Right lobe of liver (tissue), 6 donors: ENCODE measurements at places on chromosomes 12 and 14. TPM values are rescaled to one million over a fixed set of nuclear protein-coding genes. Genes with fewer than 3 reads are reported as not detected.

DNA sequence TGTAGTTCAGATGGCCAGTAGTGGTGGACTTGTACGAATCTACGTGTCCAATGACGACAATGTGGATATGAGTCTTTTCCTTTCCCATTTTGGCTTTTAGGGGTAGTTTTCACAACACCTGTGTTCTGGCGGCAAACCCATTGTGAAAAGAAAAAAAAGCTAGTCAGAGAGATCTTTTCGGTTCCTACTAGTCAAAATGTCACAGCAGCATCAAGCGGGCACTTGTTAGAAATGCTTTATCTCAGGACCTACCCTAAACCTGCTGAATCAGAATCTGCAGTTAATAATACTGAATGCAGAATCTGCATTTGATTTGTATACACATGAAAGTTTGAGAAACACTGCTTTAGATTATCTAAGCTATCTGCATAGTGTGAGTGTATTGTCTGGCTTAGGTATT, 18.3 kb downstream of the AEBP2 start:
- DNase-seq = no peak

GRCh38 chr12:67968725-67969124, 20.5 kb upstream of the IFNG-AS1 start:
- DNase-seq = no peak

ST8SIA1 gene
- total RNA-seq = not detected

GRCh38 chr12:63668028-63668799, at the start of gene DPY19L2:
DPY19L2 (minus strand) TSS chr12:63668493; CDS start chr12:63668393, 100 bp downstream.
- DNase-seq = no peak

DNA sequence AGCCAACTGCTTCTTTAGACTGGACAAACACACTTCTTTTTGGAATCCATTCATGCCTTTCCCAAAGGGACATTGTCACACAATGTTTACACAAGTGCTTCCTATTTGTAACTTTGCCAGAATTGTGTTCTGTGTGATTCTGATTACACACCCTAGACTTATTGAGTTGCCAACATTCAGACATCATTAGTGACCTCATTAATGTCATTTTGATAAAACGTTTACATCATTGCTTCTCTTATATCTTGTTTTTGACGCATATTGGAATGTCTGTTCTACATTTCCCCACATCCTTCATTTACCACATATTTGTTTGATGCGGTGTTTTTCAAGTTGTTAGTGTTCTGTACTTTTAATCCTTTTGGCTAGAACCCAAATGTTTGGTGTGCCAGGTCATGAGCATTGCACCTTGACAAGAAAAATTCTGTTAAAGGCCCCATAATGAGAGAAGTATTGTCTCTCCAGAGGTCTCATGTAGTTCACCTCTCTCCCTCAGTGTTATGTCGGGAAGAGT, 305.5 kb downstream of the AEBP2 start:
- DNase-seq = no peak

DNA sequence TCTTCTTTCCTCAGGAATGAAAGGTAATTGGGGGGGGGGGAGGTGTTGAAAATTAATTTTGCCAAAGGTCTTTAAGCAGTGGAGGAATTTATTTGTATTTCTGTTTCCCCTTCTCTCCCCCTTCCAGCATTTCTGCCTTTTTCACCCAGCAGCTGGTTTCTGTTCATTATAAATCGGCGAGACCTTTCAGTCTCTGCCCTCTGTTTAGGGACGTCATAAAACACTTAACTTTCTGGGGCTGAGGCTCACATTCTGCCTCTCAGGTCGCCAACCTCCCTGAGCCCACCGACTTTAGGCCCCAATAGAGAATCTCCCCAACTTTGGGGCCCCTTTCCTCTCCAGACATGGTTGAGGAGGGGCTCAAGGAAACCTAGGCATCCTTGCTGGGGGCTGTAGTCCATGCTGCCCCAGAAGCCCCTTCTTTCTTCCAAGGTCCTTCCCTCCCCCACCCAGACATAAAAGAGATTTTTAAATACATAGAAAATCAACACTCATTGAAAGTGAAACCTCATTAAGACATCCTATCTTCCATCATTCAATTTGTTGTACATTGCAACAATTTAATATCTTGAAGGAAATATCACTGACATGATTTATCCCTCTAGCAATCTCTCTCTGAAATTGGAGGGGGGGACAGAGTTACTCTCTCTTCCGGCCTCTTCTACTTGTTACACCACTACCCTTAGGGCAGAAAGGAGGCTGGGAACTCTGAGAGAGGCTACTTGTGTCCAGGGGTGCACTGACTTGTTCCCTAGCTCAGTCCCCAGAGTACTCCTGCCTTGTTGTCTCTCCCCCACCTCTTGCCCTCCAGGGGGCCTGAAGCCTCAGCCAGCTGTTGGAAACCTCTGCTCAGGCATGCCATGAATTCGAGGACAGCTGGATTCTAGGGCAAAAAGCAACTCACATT, 2.5 kb upstream of the HOXC6 start:
- no peak for DNase-seq

ALDH2 gene
- 328 TPM for total RNA-seq

DNA sequence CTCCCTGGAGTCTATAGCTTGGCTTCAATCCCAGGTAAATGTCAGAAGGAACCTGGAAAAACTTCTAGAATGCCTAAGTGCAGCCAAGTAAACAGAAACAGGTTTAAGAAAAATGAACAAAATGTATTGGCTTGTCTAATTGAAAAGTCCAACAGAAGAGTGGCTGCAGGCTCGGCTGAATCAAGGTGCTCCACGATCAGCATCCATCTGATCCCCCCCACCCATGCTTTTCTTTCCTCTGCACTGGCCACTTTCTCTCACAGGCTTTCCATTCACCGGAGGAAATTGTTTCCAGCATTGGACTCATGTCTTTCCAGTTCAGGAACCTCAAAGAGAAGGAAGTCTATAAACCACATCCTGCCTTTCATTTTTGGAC, 42.0 kb upstream of the C14orf180 start:
- no peak for DNase-seq

- DNase-seq = no peak
Observed at GRCh38 chr12:22615963-22616501, 8.9 kb upstream of the ETNK1 start.

GRCh38 chr14:104749111-104749649, 3.8 kb upstream of the SIVA1 start:
- peak; percentile 82 for DNase-seq

THAP2 gene
- total RNA-seq = 1.9 TPM

PTMS gene
- total RNA-seq = 113 TPM

- no peak for DNase-seq
Observed at GRCh38 chr14:25622763-25623162, 572.8 kb upstream of the STXBP6 start.

DNA sequence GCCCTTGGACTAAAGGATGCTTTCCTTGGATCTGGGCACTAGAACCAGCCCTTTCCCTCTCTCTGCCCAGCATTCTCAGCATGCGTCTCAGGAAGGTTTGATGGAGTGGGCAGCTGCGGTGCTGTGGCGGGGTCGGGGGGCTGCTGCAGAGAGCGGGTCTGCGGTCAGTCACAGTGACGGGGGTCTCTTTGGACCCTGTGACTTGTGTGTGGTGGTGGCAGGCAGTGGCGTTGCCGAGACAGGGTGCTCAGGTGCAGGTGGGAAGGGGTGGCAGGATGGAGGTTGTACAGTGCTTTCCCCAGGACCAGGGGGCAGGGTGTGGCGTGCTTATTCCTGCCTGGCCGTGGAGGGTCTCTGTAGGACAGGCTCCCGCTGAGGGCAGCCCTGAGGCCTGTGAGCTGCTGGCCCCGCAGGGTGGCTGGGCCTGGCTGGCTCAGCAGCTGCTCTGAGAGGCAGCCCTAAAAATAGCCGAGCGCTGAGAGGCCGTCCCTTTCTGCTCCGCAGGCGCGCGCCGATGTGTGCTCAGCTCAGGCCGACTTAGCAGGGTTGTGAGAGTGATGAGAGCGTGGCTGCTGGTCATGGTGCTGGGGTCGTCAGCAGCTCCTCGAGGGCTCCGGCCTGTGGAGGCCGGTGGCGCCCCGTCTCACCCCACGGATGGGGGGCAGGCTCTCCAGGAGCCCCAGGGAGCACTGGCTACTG, 9.7 kb downstream of the PACS2 start:
- no peak for DNase-seq

DNA sequence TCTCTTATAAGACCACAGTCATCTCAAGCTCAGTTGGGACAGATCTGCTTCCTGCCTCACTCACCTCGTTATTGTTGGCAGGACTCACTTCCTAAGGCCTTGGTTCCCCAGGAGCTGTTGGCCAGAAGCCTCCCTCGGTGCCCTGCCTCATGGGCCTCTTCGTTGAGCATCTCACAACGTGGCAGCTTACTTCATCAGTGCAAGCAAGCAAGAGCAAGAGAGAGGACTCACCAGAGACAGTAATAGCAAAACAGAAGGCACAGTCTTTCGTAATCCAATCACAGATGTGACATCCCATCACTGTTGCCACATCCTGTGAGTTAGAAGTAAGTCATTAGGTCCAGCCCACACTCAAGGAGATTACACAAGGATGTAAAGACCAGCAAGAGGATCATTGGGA, 5.1 kb upstream of the NUMB start:
- DNase-seq = no peak
